ENCODE measurements at places on chromosomes 11 and 22.

DNA sequence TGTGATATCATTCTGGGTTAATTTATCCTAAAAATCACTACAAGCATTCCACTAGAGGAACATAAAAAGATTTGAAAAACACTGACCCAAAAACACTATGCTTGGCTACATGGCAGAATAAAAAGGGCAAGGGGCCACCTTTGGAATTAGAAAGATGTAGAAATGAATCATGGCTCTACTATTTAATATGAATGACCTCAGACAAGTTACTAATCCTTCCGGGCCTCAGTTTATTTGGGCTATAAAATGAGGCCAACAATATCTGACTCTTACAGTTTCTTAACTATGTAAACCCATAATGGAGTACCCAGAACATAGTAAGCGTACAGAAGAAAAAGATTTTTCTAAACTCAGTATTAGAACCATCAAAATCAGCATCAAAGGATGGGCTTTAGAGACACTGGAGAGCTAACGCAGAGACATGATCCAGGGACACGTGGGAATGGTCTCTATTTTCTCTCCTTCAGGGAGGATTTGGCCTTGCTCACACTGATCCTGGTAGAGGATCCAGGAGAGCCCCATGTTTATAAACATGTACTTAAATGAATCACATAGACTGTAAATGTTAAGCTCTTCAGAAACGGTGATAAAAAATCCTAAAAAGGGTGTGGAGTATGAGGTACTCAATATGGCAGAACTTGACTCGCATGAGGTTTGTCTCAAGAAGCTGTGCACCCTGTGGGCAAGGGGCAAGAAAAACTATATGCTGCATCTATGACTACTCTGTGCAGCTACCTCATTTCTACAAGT lies 288.4 kb upstream of the PITPNB start:
- no peak for DNase-seq

DNA sequence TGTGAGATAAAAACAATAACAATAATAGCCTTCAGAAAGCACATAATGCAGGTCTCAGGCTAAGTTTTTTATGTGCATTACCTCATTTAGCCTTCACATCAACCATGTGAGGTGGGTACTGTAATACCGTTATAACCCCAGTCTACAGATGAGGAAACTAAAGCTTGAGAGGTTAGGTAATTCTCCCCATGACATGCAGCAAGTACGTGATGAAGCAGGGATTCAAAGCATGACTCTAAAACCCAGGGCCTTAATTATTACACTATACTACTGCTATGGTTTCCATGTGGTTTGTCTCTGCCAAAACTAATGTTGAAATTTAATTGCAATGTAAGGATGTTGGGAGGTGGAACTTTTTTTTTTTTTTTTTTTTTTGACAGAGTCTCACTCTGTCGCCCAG lies 37.7 kb upstream of the FDX1 start:
- no peak for DNase-seq

GRCh38 chr11:118851970-118852369 lies 31.7 kb upstream of the CXCR5 start:
- DNase-seq: no peak

GRCh38 chr22:48700180-48700565 lies 1127.5 kb downstream of the BRD1 start:
- DNase-seq: no peak

DNA sequence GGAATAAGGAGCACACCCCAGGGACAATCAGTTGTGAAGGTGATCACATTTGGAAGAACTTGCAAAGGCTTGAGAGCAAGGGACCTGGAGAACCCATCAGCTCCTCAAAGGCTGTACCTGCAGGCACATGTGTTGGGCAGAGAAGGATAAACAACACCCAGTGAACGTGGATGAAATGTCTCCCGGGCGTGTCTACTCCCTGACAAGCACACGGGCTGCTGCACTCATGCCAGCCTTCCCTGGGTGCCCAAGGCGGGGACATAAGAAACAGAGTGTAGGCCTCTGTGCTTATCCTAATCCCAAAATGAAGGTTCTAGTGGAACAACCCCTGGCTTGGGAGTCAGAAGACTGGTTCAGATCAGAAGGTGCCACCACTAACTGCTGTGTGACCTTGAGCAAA lies 46.7 kb downstream of the DSCAML1 start:
- no peak for DNase-seq

DNA sequence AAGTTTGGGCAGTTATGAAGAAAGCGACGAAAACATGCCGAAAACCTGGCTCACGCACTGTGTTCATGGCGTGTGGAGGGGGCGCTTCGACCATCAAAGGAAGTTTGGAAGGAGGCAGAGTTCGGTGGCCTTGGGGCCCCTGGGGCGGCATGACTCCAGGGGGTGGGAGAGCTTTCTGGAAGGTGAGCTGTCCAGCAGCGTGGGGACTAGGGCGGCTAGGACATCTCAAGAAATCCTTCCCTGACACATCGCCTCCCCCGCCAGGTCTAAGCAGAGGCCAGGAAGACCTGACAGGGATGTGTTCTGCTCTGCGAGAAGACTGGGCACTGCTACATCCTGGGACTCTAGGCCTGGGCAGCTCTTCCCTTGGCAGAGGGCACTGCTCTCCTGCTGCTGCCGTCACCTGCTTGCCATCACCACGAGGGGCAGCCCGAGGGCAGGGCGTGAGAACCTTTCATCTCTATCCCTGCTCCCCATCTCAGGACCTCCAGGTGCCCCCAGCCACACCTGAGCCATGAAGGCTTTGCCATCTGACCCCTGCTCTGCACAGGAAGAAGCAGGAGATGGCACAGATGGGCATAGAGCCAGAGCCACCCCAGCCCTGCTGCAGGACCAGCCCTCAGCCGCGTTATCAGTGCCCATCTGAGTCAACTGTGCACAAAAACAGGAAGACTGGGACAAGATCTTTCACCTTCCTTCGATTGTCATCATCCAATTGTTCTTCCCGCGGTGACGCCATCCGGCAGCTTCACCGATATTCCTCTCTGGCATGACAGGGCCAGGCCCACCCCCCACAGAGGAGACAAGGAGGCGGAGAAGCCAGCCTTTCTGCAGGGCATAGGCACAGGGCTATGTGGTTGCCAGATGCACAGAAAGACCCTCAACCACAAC lies 12.7 kb downstream of the LINC01488 start:
- DNase-seq: no peak

Measured in NCI-H1417 treated with DMSO at 0.1 percent for 48 hours (cell line).